ENCODE measurements at places on chromosomes 4 and X.

GRCh38 chr4:111650674-111651086 is 494.6 kb upstream of the FAM241A start:
- peak; percentile 45 for DNase-seq

GRCh38 chrX:31147175-31147574 is 75.3 kb upstream of the FTHL17 start:
- DNase-seq: no peak

DNA sequence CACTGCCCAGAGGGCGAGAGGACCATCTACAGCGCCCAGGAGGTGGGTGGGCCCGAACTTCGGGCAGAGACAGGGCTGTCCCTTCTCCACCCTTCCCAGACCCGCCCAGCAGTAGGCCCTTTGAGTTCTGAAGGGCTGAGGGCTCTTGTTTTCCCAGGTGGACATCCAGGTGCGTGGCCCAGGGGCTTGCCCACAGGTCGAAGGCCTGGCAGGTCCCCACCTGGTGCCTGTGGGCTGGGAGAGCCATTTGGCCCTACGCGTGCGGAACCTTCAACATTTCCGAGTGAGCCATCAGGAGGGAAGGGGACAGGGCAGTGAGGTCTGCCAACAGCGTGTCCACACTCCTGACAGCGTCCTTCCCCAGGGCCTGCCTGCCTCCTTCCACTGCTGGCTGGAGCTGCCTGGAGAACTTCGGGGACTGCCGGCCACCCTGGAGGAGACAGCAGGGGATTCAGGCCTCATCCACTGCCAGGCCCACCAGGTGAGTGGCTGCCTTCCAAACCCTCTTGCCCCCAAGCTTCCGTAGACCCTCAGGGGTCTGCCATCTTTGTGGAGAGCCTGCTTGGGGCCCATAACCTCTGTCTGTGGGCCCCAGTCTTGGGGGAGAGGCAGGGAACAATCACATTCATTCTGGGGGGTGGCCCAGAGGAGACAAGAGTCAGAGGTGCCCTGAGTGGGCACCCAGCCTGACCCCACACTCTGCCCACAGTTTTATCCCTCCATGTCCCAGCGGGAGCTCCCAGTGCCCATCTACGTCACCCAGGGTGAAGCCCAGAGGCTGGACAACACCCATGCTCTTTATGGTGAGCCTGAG is 6.8 kb downstream of the PLXNB3 start:
- DNase-seq: peak; percentile 30

GRCh38 chr4:108166441-108167315 is 2.1 kb downstream of the LEF1 start:
- DNase-seq: peak; percentile 90

- DNase-seq: no peak
Observed at GRCh38 chr4:73019462-73020047, 50.0 kb downstream of the COX18 start.

DNA sequence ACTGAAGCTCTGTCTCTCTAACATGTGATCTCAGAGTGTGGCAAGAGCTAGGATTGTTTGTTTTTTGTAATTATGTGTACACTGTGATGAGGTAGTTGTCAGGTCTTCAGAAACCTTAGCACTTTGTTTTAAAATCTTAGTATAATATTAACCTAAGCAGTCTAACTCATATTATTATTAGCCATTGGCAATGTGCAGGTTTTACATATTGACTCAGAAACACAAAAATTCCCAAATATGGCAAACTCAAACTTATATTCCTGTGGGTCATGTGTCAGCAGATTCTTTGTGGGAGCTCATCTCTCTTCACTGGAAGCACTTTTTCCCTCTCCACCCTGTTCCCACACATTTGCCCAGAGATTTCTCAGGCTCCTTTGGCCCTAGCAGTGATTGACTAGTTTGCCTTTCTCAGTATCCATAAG is 8.2 kb upstream of the PWWP3B start:
- DNase-seq: no peak

All from endodermal cell (in vitro differentiated cells).